ENCODE measurements at places on chromosomes 13 and 19.

DNA sequence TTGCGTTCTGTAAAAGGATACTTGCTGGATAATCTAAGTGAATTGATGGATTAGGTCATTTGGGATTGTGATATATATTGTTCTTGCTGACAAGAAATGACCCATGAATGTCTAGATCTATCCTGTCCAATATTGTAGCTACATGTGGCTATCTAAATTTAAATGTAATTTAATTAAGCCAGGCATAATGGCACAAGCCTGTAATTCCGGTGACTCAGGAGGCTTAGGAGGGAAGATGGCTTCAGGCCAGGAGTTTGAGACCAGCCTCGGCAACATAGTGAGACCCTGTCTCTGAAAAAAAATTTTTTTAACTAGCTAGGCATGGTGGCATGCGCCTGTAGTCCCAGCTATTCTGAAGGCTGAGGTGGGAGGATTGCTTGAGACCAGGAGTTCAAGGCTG is 39.3 kb upstream of the AKAP11 start:
- no peak overlapping the region for H3K4me3 ChIP-seq
- H3K36me3 ChIP-seq = no peaks in the 10 kb centered on the region
- H3K4me1 ChIP-seq = no peaks in the 10 kb centered on the region
- DNase-seq = no peak

DNA sequence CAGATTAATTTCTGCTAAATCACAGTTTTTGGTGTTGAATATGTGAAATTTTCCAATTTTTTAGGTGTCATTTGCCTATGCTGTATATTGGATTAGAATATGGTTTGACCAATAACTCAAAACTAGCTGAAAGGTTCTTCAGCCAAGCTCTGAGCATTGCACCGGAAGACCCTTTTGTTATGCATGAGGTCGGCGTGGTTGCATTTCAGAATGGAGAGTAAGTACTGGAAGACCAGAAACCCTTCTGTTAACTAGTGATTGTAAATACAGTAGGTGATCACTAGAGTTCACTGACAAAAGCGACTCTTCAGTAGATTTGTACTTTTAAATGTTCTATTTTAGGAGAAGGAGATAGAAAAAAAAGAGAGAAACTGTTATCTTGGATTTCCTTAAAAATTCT is 22.3 kb downstream of the CDC16 start:
- peak; percentile 39 for DNase-seq
- H3K27me3 ChIP-seq = no peaks in the 10 kb centered on the region
- H3K27ac ChIP-seq = no peak overlapping the region
- peaks cover 6% of the 10 kb centered on the region for H3K36me3 ChIP-seq
- H3K4me1 ChIP-seq = peaks cover 2% of the 10 kb centered on the region
- H3K4me3 ChIP-seq = no peak overlapping the region

GRCh38 chr13:114157869-114158495 is 21.1 kb upstream of the CFAP97D2 start:
- H3K36me3 ChIP-seq = no peaks in the 10 kb centered on the region
- H3K4me3 ChIP-seq = no peak overlapping the region
- DNase-seq = no peak
- no peak overlapping the region for H3K27ac ChIP-seq
- H3K27me3 ChIP-seq = no peaks in the 10 kb centered on the region
- no peaks in the 10 kb centered on the region for H3K4me1 ChIP-seq

DNA sequence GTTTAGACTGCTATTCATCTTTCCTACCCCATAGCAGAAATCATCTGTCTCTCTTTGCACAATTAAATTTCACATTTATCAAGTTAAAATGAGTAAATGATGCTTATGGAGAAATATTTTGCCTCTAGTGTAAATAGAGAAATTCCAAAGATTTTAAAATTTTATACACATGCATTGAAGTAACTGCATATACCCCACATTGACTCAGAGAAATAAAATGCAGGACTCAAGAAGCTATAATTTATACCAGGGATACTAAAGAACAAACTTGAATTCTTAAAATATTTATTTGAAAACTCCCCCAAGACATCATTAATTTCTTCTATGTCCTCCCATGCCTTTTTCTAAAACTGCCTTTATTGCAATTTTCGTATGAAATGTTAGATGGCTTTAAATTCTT is 165.8 kb downstream of the DIAPH3 start:
- DNase-seq = no peak
- H3K4me1 ChIP-seq = no peaks in the 10 kb centered on the region
- no peaks in the 10 kb centered on the region for H3K27me3 ChIP-seq
- no peaks in the 10 kb centered on the region for H3K36me3 ChIP-seq

DNA sequence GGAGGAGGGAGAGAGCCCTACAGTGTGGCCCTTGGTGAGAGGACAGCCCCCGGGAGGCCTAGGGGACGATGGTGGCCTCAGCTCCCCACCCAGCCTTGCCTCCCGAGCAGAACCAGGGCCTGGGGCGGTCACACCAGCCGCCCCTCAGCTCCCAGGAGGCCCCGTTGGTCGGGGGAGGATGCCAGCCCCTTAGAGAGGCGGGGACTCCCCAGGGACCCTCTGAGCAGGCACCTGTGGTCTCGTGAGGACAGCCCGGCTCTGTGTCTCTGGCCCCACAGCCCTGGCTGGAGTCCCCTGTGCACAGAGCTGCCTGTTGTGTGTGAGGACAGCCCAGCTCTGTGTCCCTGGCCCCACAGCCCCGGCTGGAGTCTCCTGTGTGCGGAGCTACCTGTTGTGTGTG is 158.8 kb downstream of the KDM4B start:
- DNase-seq = no peak
- no peaks in the 10 kb centered on the region for H3K27me3 ChIP-seq
- no peak overlapping the region for H3K4me3 ChIP-seq
- H3K27ac ChIP-seq = no peak overlapping the region
- peaks cover 11% of the 10 kb centered on the region for H3K4me1 ChIP-seq
- H3K36me3 ChIP-seq = no peaks in the 10 kb centered on the region

DNA sequence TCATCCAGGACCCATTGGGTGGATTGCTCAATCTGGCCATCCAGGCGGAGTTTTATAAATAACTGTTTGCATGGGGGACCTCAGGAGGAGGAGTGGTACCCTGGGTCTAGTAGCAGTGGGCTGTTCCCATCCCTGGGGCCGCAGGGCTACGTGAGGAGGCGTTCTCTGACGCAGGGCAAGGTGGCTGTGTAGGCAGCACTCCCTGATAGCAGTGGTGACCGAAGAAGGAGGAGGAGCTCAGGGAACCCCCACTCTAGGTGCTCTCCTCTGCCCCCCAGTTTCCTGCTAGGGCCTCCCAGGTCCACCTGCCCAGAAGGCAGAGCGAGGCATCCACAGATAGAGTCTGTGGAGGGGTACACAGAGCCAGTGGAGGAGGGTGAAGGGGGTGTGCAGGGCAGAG is 64.1 kb downstream of the CCNE1 start:
- H3K4me1 ChIP-seq = no peaks in the 10 kb centered on the region
- no peak overlapping the region for H3K4me3 ChIP-seq
- no peaks in the 10 kb centered on the region for H3K36me3 ChIP-seq

DNA sequence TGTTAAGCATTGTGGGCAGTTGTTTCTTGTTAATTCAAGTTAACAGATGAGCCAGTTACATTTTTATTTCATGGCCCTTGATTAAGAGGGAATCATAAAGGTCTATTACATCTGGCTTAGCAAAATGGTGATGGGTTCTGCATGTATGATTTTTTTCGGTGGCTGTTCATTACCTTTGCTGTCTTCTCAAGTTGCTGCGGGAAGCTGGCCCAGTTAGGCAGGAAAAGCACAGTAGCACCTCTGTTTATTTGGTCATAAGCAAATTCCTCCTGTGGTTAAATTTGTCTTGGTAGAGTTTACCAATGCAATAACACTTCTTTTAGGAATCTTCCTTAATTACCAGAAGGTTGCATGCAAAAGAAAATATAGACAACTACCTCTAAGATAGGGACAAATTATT is 104.5 kb downstream of the FRY start:
- DNase-seq = no peak
- H3K27me3 ChIP-seq = no peaks in the 10 kb centered on the region
- no peaks in the 10 kb centered on the region for H3K36me3 ChIP-seq
- H3K4me1 ChIP-seq = no peaks in the 10 kb centered on the region

DNA sequence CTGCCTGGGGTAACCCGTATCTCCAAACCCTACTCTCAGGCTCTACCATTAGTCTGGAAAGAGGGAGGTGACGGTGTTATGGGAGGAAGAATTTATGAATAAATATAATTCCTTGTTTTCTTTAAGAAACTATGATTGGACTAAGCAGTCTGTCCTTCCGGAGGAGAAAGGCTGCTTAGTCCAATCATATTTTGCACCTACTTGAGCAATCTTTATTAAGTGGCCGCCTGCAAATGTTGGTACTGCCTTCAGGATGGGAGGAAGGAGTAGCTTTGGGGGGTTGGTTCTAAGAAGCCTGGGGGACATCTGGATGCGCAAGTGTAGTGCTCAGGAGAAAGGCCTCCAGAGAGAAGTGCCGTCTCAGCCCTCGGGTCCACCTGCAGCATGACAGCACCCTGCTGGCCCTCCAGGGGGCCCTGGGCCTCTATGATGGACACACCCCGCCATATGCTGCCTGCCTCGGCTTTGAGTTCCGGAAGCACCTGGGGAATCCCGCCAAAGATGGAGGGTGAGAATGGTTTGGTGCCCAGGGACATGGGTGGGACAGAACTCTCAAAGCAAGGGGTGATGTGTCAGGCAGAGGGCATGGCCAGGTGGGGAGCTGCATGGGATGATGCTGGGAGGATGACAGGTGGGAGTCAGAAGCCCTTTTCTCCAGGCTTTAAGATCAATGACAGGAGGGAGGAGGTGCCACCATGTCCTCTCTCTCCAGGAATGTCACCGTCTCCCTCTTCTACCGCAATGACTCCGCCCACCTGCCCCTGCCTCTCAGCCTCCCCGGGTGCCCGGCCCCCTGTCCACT is 4.1 kb downstream of the ACP4 start:
- peaks cover 18% of the 10 kb centered on the region for H3K36me3 ChIP-seq
- no peak overlapping the region for H3K4me3 ChIP-seq
- no peak overlapping the region for H3K27ac ChIP-seq
- DNase-seq = peak; percentile 68
- no peaks in the 10 kb centered on the region for H3K27me3 ChIP-seq
- no peaks in the 10 kb centered on the region for H3K4me1 ChIP-seq

GRCh38 chr19:37313335-37313627 is 57.6 kb upstream of the ZNF527 start:
- no peak for DNase-seq
- no peak overlapping the region for H3K27ac ChIP-seq
- H3K4me3 ChIP-seq = no peak overlapping the region
- H3K27me3 ChIP-seq = no peaks in the 10 kb centered on the region
- no peaks in the 10 kb centered on the region for H3K4me1 ChIP-seq

- no peaks in the 10 kb centered on the region for H3K27me3 ChIP-seq
- no peak overlapping the region for H3K27ac ChIP-seq
- H3K36me3 ChIP-seq = peaks cover 16% of the 10 kb centered on the region
- no peaks in the 10 kb centered on the region for H3K4me1 ChIP-seq
- H3K4me3 ChIP-seq = no peak overlapping the region
Measured at GRCh38 chr19:34220472-34221063, 33.8 kb upstream of the GARRE1 start.

DNA sequence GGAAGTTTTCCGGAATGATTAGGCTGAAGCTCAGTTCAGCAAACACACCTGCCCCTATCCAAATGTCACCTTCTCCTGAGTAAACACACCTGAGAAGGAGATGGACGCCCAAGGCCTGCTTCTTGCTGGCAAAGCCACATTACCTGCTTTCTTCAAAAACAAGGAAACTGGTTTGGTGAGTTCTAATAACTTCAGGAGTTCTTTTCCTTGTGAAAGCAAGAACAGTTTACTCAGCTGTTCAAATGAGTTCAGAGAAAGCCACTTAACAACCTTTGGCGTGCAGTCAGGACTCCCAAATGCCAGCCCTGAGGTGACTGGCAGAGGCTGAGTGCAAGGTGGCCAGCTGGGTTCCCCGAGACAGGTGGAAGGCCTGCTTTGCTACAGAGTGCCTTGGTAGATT is 160.5 kb downstream of the STK24 start:
- H3K27ac ChIP-seq = no peak overlapping the region
- DNase-seq = no peak
- no peak overlapping the region for H3K4me3 ChIP-seq
- no peaks in the 10 kb centered on the region for H3K27me3 ChIP-seq
- no peaks in the 10 kb centered on the region for H3K36me3 ChIP-seq

GRCh38 chr19:7068599-7068998 is 904 bp upstream of the ZNF557 start:
- no peaks in the 10 kb centered on the region for H3K4me1 ChIP-seq
- H3K36me3 ChIP-seq = peaks cover 2% of the 10 kb centered on the region
- no peak overlapping the region for H3K4me3 ChIP-seq
- no peaks in the 10 kb centered on the region for H3K27me3 ChIP-seq

DNA sequence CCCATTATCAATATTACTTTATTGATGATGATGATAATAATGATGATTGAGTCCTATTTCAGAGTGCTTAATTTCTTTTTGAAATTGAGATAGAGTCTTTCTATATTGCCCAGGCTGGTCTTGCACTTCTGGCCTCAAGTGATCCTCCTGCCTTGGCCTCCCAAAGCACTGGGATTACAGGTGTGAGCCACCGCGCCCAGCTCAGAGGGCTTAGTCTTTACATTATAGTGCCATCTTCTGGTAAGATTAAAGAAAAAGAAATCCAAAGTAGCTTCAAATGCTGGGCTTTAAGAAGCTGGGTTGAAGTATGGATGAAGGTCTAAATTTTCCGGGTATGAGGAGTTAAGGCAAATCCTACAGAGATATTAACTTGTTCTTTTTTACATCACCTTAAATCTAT is 3.4 kb upstream of the ZNF333 start:
- no peaks in the 10 kb centered on the region for H3K36me3 ChIP-seq
- H3K27ac ChIP-seq = no peak overlapping the region
- no peaks in the 10 kb centered on the region for H3K27me3 ChIP-seq

DNA sequence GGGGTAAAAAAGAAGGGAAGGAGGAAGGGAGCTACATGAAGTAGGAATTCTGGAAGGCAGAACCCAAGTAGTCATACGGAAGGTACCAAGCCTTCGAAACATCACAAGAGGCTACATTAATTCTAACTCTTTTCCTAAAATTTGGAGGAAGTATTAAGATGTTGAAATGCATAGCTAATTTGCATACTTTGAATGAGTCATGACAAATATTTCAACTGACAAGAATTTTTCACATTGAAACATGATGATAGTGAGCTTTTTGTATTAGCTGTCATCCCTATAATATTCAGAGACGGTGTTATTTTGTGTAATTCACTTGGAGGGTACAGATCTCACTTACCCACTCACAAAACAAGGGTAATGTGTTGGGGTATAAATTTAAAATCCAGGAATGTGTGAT is 9.1 kb upstream of the ACOD1 start:
- no peak overlapping the region for H3K4me3 ChIP-seq
- no peak for DNase-seq
- H3K36me3 ChIP-seq = no peaks in the 10 kb centered on the region
- H3K27me3 ChIP-seq = no peaks in the 10 kb centered on the region
- no peaks in the 10 kb centered on the region for H3K4me1 ChIP-seq

GRCh38 chr19:12774588-12775555 is at the start of gene HOOK2:
HOOK2 (minus strand) TSS chr19:12775552; CDS start chr19:12775449, 103 bp downstream.
- peak within 1 kb of the TSS; percentile 15 for H3K27ac ChIP-seq
- H3K4me3 ChIP-seq = peak within 1 kb of the TSS; percentile 45
- H3K36me3 ChIP-seq = no peaks in the 10 kb centered on the region
- peak; percentile 91 for DNase-seq
- no peaks in the 10 kb centered on the region for H3K27me3 ChIP-seq

GRCh38 chr13:28475916-28476725 is 18.8 kb downstream of the FLT1 start:
- no peak overlapping the region for H3K4me3 ChIP-seq
- H3K27ac ChIP-seq = no peak overlapping the region
- no peaks in the 10 kb centered on the region for H3K36me3 ChIP-seq
- H3K27me3 ChIP-seq = no peaks in the 10 kb centered on the region

GRCh38 chr19:44799627-44800346 is 9.1 kb upstream of the BCAM start:
- DNase-seq = no peak
- no peaks in the 10 kb centered on the region for H3K4me1 ChIP-seq

- H3K36me3 ChIP-seq = no peaks in the 10 kb centered on the region
- peak within 1 kb of the TSS; percentile 23 for H3K4me3 ChIP-seq
- peaks cover 2% of the 10 kb centered on the region for H3K4me1 ChIP-seq
Measured at GRCh38 chr19:50723069-50723468, at the start of gene CLEC11A. CLEC11A (plus strand) TSS chr19:50723364; CDS start chr19:50723526, 162 bp downstream.

All from mesendoderm (in vitro differentiated cells).